ENCODE measurements at places on chromosomes 2 and 18.

DNA sequence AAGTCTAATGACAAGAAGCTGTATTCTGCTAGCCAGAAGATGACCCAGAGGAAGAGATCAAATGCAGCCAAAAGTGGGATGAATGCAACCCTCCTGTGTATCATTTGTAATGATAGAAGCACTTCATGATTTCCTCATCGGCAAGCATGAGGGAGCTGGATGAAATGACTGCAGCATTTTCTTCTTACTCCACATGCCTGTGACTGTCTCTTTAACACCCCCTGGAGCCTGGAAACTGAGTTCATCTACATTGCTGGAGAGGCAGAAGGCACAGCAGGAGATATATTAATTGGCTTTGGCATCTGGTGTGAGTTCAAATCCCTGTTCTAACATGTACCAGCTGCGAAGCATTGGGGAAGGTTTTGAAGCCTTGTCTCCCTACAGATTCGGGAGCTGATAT, 37.7 kb downstream of the ID2 start:
- DNase-seq = no peak

- no peak for DNase-seq
These were observed 29.3 kb downstream of the CYP26B1 start for GRCh38 chr2:72118386-72118785.

DNA sequence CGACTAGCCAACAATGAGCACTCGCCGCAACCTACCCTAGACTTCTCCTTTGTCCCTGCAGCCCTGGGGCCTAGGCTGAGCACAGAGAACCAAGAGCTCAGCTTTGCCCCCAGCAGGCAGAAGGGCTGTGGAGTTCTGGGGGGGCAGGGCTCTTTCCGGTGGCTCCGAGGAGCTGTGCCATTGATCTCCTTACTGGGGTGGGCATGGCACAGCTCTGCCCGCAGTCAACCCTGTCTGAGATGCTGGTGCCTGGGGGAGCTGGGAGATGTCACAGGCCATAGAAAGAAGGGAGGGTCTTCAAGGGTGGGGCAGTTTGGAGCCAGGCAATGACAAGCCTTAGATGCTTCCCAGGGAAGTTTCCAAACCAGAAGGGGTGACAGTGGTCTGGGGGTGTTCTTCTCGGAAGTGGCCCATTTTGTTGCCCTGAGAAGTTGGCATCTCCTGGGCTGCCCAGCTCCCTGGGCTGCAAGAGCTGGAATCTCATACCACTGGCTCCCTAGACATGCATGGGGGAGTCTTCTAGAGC, 14.1 kb upstream of the GPR55 start:
- DNase-seq = no peak

GRCh38 chr18:25896956-25897355, 193.5 kb downstream of the SS18 start:
- DNase-seq = no peak

DNA sequence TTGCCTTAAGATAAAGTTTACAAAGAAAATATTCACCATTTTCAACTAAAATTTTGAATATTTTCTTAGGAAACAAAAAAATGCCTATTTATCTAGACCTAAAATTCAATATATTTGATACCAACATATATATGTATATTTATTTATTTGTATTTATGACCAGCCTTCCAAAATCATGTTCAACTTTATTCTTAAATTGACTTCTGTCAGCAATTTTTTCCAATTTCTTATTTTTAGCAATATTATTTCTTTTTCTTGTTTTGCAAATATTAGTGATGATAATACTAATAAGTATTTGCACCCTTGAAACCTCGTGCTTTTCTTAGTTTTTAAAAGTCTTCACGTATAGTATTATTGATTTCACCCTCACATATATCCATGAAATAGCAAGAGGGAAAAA, 68.2 kb upstream of the PHLPP1 start:
- DNase-seq = no peak

DNA sequence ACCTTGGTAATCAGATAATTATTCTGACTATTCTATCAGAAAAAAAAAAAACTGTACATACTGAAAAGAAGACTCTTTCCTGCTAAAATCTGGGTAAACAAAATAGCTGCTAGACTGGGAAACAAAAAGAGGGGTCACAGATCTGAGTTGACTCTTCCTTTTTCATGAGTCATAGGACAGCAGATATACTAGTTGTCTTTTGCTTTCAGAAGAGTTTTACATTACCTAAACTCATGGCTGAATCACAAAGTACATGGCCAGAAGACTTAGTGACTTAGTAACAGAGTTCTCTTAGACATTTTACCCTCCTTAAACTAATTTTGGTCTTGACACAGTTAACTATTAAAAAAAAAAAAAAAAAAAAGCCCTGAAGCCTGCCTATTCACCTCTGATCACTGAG, 834.0 kb upstream of the FSHR start:
- DNase-seq = no peak

DNA sequence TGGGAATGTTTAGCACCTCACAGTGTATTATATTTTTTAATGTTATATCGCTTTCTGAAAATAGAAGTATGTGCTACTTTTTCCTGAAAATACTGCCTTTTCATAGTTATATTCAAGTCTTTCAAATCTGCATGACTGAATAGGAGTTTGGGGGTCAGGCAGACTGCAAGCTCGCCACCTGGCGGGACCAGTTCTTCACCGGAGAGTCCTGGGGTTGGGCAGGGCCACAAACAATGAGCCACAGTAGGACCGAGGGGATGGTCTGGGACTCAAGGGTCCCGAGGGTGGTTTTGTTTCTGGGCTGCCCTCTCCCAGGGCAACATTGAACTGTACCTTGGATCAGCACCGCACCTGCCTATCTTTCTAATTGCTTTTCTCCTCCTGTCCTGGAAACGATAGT, 70.6 kb downstream of the VWA3B start:
- DNase-seq = no peak

DNA sequence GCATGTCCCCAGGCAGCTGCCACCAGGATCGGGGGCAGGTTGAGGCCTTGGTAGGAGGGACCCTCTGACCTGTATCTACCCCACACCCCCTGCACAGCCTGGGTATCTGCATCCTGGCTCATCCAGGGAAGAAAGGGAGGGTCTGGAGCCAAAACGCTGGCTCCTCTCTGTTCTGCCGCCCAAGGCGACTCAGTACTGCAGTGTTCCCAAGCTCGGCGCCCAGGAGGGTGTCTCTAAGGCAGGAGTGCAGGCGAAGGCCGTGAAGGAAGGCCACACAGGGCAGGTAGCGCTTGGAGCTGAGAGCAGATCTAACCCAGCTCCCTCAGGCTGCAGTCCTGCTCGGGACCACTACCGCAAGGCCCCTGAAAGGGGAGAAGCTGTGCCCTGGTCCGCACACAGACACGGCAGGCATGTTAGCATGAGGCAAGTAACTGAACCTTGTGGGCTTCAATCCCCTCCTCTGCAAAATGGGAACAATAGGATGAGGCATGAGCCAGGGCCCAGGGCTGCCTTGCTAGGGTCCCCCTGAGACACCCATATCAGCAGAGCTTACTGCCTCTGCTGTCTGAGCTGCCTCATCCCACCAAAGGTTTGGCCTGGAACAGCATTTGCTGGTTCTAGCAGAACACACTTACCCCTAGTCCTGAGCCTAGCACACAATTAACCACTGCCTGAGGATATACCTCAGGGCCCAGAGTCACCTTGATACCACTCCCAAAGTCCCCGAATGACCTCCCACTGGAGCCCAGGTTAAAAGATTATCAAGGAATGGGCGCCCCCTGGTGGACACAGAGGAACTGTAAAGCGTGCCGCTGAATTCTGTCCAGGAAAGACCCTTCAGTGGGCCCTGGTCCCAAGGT, 6.5 kb downstream of the PTMA start:
- DNase-seq = peak; percentile 84

GRCh38 chr2:73368781-73369180, 16.9 kb upstream of the ALMS1 start:
- DNase-seq = no peak

DNA sequence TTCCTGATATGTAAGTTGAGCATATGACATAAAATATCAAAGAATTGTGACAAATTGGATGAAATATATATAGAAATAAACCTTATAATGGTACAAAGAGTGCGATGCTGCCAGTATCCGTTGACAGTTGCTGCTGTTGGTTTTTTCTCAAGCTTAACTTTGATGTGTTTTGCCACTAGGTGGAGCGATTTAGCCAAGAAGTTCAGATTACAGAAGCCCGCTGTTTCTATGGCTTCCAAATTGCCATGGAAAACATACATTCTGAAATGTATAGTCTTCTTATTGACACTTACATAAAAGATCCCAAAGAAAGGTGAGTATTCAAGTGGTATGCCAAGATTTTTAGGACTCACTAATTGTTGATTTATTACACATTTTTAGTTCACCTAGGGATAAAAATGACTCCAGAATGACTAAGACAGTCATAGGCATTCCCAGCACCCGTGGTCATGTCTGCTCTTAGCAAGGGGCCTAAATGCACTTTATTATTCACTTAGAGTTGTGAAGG, 2.1 kb downstream of the RRM2 start:
- DNase-seq = peak; percentile 83

DNA sequence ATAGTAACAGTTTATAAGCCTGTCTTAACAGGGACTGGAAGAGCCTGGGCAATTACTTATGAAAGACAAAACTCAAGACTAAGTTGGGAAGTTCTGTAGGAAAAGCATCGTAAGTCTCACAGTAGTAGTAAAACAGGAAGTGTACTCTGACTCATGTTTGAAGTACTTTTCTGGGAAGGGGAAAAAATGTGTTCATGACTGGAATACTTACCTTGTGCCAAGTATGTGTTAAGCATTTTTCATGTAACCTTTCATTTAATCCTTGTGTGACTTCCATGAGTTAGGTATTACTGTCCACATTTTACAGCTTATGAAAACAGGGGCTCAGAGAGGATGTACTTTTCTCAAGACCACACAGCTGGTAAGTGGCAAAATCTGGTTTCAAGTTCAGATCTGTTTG, 13.7 kb upstream of the SKOR2 start:
- DNase-seq = no peak

- no peak for DNase-seq
These were observed 119.1 kb upstream of the OTX1 start for GRCh38 chr2:62931536-62931935.

Measured in small intestine (tissue), 16 donors.